Activated CD4-positive, alpha-beta T cell treated with anti-CD3 and anti-CD28 coated beads, Interleukin-2, amount 10 ng/mL, durations not matched to agents 7 days and 5 days (primary cell): ENCODE measurements at places on chromosomes 4 and X.

- no peak for DNase-seq
Observed at GRCh38 chr4:141652161-141652778, 15.9 kb downstream of the IL15 start.

DNA sequence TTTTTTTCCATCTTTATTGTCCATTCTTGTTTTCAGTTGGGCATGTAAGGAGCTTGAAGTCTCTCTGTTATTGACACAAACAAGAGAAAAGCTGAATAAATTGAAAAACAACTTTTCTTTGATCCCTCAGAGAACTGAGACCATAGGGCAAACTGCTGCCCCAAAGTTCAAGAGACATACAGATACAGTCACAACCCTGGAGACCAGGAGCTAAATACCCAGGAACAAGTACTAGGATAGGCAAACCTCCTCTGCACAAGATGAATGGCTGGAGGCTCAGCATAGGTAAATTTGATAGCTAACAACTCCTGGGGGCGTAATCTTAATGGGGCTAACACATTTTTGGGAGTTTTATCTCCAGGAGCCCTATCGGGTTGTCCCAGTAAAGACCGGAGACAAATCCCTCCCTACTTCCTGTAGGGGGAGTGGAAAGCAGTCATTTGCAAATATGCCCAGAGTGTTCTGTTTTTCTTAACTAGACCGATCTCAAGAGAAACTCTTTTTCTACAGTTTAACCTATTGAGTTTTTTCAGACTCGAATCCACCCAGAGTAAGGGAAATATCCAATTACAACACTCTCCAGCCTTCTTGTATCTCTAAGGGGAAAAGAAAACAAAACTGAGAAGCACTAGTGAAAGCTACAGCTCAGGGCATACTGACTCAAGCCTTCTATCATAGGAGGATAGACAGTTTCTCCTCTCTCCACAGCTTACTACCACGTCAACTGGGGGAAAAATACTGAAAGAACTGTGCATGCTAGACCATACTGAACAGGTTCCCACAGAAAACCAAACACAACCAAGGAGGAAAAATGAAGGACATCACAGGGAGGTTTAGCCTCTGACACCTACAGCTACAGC lies 23.1 kb downstream of the MAGEA8 start:
- DNase-seq: no peak

DNA sequence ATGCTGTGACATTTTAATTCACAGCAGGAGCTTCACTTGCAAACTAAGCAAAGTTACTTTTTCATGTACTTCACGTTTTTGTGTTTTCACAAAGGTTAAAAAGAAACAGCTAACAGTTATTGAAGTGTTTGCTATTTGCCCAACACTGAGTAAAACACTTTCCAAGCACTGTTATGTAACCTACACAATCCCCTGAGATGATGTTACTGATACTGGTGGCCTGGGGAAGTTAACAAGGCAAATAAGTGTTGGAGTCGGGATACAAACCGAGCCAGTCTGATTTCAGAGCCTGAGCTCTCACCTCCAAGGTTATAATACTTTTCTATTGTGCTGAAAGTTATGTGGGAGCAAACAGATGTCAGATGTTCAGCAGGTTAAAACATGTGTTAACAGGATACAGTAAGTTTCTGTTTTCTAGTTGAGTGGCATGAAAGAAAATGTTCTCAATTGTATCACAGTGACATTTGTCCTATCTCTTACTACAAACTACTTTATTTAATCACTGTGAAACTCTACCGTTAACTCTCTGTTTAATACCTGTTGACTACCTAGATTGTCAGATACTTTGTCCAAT lies 3.9 kb upstream of the CXCL13 start:
- no peak for DNase-seq

DNA sequence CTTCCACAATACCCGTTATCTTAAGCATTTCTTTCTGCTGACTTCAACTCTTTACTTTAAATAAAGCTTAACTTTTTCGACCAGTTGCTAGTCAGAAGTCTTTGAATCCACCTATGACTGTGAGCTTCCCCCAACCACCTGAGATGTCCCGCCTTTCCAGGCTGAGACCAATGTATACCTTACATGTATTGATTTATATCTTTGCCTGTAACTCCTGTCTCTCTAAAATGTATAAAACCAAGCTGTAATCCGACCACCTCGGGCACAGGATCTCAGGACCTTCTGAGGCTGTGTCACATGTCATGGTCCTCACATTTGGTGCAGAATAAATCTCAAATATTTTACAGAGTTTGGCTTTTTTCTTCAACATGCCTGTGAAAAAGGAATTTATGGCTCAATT lies 2.9 kb upstream of the TMEM164 start:
- no peak for DNase-seq

- DNase-seq: no peak
Observed at GRCh38 chr4:139838811-139839210, 173.2 kb downstream of the MGST2 start.
